ENCODE measurements at places on chromosomes 13 and 19.

- no peak for DNase-seq
Observed at GRCh38 chr19:38796154-38796553, 7.2 kb downstream of the LGALS7B start.

DNA sequence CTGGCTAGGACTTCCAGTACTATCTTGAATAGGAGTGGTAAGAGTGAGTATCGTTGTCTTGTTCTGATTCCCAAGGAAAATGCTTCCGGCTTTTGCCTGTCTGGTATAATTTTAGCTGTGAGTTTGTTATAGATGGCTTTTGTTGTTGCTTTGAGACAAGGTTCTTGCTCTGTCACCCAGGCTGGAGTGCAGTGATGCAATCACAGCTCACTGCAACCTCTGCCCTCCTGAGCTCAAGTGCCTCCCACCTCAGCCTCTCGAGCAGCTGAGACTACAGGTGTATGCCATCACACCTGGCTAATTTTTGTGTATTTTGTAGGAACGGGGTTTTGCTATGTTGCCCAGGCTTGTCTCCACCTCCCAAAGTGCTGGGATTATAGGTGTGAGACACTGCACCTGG, 6.1 kb upstream of the ZNF543 start:
- DNase-seq, result no peak

DNA sequence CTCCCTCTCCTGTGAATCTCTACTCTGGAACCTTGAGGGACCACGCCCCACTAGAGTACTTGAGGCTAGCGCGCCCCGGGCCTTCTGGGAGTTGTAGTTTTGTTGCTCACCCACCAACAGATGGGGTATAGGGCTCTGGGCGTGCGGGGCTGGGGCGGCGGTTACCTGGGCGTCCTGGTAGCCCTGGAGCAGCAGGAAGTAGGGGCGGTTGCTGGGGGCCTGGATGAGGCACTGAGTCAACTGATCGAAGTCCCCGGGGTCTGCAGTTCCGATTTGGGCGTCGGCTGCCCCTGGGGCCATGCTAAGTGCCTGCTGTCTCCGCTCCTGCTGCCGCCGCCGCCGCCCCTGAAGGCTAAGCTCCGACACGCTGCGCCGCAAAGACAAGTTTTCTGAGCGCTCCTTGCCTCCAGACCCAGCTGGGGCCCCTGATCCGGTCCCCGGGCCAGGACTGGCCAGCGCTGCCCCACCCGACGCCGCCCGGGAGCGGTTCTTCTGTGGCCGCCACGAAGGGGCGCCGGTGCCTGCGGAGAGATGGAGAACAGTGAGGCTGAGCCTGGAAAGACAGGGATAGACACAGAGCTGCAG, 5.3 kb downstream of the RASIP1 start:
- DNase-seq, result no peak

GRCh38 chr13:22773465-22773864, 407.3 kb upstream of the SGCG start:
- DNase-seq, result no peak

- DNase-seq, result no peak
Observed at GRCh38 chr13:89113744-89114143, 1442.6 kb downstream of the SLITRK5 start.

- no peak for DNase-seq
Observed at GRCh38 chr13:97853550-97853949, 99.9 kb upstream of the IPO5 start.

GRCh38 chr13:74206061-74206561, 71.9 kb upstream of the KLF12 start:
- DNase-seq, result no peak

DNA sequence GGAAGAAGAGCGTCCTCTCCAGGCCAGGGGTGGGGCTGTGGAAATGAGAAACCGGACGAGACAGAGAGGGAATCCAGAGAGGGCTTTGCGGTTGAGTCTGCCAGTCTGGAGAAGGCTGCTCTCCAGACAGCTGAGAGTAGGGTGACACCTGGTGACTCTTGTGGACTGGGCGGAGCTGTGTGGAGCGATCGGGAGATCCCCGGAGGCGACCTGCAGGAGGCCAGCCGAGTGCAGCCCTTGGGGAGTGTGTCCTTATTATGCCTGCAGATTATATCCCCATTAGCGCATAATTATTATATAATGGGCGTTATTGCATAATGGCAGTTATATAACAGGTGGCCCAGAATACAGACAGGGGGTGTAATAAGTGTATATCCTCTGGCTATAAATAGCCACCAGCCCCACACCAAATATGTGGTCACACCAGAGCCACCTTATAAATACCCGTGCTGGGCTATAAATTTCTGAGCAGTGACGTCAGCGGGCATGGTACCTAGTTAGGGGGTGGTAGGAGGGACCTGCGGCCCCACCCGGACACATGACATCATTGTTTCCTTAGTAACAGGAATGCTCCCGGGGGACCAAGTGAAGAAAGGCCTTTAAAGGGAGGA, 41.2 kb downstream of the NFIX start:
- DNase-seq, result no peak
